ENCODE measurements at places on chromosomes 1 and 21.

DNA sequence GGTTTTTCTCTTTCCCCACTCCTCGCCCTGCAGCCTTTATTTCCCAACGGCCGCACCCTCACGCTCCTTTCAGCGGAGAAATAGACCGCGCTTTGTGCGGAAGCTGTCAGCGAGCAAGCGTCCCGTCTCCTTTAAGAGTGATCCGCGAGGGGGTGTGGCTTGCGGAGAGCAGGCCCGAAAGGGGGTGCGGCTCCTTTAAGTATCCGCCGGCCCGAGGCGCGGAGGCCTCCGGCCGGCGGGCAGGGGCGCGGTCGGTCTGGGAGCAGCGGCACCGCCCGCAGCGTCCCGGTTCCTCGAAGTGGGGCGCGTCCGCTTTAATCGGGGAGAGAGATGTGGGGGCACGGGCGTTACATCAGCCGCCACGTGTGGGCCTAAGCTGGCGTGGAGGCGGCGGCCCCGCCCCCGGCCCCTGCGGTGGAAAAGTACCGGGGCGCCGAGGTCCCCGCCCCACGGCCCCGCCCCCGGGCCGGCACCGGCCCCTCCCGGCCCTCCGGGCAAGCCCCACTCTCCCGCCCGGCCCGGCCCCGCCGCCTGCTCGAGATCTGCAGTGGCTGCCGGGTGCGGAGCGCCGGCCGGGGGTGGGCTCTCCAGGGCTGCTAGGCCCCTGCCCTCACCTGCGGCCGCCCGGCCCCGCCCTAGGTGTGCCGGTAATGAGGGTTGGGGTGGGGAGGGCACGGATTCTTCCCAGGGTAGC is 1.2 kb downstream of the SLC6A9 start:
- DNase-seq = peak; percentile 85

DNA sequence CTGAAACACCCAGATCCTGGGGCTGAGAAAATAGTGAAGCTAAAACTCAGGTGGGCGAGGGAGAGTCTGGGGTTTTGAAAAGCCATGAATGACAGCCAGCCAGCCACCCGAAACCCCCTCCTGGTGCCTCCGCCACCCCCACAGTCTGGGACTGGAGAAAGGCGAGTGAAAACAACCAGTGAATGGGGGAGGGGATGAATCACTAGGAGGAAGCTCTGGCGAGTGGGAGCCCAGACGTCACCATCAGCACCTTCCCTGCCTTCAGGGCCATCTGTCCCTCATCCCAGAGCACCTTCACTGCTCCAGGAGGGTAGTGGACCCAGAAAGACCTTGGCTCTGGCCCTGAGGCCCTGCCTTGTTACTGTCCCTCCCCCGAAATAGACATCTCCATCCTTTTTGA is 9.2 kb downstream of the RORC start:
- peak; percentile 40 for DNase-seq

DNA sequence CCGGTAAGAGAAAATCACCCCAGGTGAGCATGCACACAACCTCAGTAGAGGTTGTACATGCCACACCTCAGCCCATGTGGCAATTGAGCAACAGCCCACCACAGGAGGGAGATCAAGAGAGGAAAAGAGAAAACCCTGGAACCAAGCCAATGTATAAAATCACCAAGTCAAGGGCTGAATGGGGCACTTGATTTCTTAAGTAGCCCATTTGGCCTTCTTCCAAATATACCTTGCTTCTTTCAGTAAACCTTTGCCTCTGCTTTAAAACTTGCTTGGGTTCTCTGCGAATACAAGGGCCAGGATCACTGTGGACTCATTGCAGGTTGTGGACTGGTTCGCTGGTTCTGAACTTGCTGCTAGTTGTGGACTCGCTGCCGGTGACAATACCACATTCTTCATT is 1814.0 kb downstream of the PLA2G4A start:
- DNase-seq = no peak

GRCh38 chr1:31984419-31985347 is 29.0 kb upstream of the KHDRBS1 start:
- DNase-seq = no peak

DNA sequence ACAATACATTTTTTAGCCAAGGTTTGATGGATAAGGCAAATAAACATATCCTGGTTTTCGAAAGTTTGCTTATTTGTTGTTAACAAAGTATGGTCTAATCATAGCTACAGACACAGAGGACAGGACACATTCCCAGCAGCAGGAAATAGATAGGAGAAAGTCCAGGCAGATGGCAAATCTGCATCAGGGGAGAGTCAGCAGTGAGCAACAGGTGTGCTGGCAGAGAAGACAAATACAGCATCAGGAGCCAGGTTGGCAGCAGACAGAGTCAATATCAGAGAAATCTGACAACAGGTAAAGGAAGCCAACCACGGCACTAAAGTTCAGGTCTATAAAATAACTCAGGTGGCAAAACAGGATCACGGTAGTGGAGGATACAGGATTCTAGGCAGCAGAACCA is 210.7 kb upstream of the PTBP2 start:
- DNase-seq = no peak

- DNase-seq = no peak
These were observed 789.3 kb upstream of the ADAMTS5 start for GRCh38 chr21:27756191-27756590.

DNA sequence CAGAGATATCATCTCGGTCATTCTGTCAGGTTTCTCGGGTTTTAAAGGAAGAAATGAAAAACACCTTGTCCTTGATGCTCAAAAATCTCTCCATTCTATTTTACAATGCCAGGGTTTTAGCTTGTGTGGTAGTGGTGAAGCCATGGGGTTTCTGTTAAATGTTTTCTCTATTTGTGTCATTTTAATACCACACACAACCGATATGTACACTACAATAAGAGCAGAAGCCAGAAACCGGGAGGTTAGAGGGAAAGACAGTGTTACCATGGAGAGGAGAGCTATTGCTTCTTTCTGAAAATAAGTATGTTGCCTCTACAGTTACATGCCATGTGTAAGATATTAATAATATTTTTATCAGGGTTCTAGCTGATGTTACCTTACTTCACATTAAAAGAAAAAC is 2.8 kb downstream of the SLC35D1 start:
- no peak for DNase-seq

DNA sequence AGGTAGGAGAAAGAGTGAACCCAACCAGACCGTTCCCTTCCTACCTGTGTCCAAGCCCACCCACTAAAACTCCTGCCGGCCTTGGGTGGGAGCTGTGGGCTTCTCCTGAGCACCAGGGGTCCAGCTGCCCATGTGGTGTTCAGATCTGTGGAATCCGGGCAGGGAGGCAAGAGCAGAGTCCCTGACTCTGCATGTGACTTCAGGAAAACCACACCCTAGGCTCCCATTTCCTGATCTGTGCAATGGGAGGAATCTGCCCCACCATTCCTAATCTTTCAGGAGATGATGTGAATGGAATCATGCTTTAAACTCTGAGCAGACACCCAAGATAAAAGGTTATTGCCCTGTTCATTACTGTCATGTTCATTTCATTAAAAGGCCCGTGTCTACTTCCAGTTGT is 27.6 kb downstream of the EIF2D start:
- DNase-seq = no peak

DNA sequence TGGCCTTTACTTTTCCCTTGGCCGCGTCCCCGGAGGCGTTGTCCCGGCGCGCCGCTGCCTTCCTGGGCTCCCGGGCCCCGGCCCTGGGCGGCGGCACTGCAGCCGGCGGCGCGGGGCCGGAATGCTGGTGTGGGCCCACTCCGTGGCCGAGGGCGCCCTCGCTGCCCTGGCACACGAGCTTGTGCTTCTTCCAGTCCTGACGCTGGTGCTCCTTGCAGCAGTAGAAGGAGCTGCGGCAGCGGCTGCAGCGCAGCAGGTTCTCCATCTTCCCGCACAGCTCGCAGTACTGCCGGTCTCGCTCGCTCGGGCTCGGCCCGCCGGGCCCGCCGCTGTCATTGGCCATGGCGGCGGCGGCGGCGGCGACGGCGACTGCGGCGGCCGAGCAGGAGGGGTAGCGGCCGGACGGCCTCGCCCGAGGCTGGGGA is 529 bp downstream of the EGLN1 start:
- DNase-seq = peak; percentile 19

All from hematopoietic multipotent progenitor cell (in vitro differentiated cells).